Umbilical cord (tissue), 2 donors: ENCODE measurements at places on chromosomes 13 and 19.

DNA sequence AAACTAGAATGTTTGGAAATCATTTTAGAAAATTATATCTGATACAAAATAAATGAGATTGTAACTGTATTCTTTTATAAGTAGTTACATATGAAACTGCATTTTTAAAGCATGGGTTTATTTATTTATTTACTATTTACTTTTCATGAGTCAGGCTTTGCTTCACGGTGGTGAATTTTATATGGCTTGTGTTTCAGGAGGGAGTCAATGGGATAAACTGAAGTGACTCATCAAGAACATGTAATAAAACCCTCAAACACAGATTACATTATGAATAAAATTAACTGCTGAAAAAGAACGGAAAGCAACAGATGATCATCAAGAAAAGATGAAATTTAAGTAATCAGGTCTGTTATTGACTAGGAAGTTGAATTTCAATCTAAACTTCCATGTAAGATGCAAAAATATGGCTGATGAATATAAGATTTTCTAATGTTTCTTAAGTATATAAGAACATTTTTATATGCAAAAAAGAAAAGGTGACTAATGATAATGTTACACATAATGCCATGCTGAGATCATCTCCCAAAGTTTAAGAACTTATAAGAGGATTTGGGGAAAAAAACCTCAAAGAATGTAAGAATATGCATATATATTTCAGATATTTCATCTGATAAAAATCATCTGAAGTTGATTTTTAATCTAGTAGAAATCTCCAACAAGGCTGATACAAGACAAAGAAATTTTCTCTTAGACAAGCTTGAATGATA, 383.6 kb downstream of the SLITRK1 start:
- no peak for DNase-seq

DNA sequence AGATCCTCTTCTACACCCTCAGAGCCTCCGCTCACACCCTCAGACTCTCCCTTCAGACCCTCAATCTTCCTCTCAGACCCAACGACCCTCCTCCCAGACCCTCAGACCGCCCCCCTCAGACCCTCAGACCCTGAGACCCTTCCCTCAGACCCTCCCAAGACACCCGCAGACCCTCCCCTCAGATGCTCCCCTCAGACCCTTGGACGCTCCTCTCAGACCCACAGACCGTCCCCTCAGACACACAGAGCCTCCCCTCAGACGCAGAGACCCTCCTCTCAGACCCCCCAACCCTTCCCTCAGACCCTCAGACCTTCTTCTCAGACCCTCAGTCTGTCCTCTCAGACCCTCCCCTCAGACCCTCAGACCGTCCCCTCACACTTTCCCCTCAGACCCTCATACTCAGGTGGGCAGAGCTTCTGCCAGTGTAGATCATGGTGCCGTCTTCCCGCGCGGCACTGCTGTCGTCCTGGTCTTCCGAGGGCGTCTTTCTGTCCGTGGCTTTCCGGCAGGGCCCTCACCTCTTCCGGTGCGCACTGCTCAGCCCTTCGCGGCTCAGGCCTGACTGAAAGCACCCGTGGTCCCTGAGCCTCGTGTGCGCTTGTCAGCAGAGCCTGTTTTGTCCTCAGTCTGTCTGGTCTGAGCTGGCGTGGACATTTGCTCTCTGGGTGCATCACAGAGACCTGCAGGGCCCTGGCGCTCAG, 18.9 kb upstream of the TFDP1 start:
- DNase-seq: no peak

- no peak for DNase-seq
Observed at GRCh38 chr19:20279516-20279915, 112.5 kb downstream of the ZNF486 start.

- no peak for DNase-seq
Observed at GRCh38 chr13:113781571-113781970, 22.5 kb downstream of the TMEM255B start.

GRCh38 chr19:19459707-19460251, 54.3 kb downstream of the GATAD2A start:
- DNase-seq: no peak

DNA sequence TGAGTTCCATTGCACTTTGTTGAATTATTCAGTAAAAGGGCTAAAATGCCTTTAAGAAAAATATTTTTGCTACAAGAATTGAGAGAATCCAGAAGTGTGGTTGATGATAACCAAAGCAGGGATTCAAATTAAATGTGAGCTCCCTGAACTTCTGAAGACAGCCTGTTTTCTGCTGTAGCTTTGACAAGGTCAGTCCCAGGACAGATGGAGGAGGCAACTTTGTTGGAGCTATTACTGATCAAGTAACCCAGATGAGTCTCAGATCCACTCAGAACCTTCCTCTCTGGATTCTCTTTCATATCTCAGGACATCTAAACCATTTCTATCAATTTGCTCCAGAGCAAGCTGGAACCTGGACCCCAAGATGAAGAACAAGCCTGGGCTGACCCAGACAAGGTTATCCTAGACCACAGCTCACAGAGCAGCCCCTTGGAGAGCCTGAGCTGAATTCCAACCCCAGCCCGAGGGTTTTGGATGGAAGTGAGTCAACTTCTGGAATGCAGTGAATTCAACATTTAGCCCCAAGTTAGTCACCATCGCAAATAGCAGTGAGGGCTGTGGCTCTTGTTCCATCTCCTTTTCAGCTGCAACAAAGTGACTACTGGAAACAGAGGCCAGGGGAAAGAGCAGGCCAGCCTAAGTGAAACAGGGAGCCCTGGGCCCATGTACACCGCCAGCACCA, 137.8 kb upstream of the TSC22D1 start:
- DNase-seq: peak; percentile 87

- no peak for DNase-seq
Observed at GRCh38 chr19:41001243-41001971, 10.3 kb downstream of the CYP2B6 start.

GRCh38 chr19:57099199-57099661, 20.6 kb upstream of the USP29 start:
- DNase-seq: peak; percentile 85

DNA sequence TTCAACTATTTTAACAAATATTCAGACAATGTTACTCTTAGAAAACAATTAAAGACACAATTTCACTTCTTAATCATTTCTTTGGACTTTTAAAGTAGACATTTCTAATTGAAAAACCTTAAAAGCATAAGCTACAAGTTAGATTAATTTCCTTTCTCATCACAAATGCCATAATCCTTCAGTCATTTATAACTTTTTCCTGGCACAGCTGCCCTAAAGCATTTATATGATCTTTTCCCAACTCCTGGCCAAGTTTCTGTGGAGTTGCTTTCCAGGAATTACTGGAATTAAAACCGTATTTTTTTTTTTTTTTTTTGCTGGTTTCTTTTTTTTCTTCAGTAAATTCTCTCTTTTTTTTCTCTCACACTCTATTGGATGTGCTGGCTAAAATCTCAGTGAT, 615.9 kb downstream of the TBC1D4 start:
- DNase-seq: peak; percentile 82

- no peak for DNase-seq
Observed at GRCh38 chr19:16336571-16336970, 11.9 kb downstream of the KLF2 start.

GRCh38 chr13:28161370-28161769, 23.0 kb downstream of the PAN3 start:
- no peak for DNase-seq

DNA sequence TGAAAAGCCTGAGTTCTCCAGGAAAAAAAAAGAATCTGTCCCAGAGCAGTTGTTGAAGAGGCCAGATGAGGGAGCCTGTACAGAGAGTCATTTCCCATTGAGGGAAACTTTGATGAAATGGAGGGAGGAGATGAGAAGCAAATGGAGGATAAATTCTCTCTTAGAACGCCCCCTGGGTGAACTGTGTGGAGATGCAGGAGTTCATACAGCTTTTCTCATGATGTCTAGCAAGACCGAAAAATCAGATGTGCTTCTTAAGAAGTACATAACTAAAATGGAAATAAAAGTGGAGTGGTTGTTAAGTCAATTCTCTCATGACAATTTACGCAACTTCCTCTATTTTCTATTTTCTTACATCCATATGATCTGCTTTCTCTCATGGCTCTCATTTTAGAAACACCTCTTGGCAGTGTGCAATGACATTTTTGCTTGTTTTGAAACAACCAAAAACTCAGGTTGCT, 1263.1 kb downstream of the PCDH9 start:
- DNase-seq: peak; percentile 12

GRCh38 chr19:15014579-15014978, 34.7 kb upstream of the CASP14 start:
- DNase-seq: no peak

DNA sequence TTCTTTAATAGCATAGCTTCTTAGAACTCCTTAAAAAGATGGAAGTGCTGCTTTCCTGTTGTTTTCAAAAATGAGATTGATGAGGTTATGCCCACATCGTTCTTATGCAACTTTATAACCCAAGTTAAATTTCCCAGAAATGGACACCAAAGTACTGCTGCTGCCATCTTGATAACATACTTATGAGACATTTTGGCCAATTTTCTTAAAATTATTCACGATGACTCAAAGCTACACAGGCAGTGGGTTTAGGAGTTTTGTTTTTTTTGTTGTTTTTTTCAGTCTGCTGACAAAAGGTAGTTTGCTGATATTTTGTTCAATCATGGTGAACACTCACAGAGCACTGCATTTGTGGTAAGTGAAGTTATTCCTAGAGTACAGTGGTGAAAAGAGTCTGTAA, 54.9 kb upstream of the RFC3 start:
- DNase-seq: no peak

DNA sequence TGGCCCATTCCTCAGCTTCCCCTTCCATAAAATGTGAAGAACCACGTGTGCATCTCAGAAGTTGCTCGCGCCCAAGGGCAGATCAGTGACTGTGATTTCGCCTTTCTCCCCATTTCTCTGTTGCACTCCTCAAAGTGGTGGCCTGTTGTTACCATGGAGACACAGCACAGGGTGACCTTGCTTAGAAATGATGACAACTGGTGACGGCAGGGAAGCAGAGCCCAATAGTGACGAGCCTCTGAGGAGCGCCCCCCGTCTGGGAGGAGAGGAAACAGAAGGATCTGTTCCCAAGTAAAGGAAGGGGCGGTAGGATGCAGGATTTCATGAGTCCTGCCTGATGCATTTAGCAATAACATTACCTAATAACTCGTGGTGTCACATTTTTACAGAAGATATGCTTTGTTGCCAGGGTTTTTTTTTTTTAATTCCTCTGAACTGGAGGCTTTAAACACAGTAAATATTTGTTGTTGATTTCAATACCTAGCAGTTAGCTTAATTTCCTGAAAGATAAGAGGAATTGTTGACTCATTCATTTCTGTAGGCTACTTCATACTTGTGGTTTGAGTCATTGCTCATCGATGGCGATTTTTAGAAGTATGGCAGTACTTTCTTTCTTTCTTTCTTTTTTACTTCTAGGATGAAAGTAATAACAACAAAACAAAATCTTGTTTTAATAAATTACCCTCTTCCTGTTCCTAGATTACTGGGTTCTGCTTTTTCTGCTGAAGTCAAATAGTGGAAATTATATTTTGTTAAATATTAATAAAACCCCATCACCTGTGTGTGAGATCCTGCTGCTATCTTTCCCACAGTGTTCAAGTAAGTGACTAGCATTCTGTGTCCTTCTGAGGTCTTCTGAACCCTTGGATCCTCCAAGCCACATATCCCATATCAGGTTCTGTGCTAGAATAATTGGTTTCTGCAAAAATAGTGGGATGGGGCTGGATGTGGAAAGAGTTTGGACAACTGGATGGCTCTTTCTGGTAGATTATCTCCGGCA, 36.0 kb downstream of the MBNL2 start:
- DNase-seq: peak; percentile 52

- peak; percentile 31 for DNase-seq
Observed at GRCh38 chr19:16446108-16446723, 25.6 kb downstream of the EPS15L1 start.

- DNase-seq: peak; percentile 8
Observed at GRCh38 chr13:46010148-46010547, 42.4 kb downstream of the ZC3H13 start.

GRCh38 chr13:37493775-37494174, 104.8 kb downstream of the POSTN start:
- DNase-seq: no peak

- no peak for DNase-seq
Observed at GRCh38 chr19:30150626-30151025, 208.6 kb downstream of the URI1 start.
